ENCODE measurements at places on chromosomes 3 and 15. TPM values are rescaled to one million over a fixed set of nuclear protein-coding genes. Genes with fewer than 3 reads are reported as not detected.

Gene PLA2G4B
- total RNA-seq = 8.0 TPM

Gene CTXND1
- total RNA-seq = 0.88 TPM

Gene ADPRH
- total RNA-seq = 3.4 TPM

Gene BTLA
- not detected for total RNA-seq

Gene ENTPD3
- total RNA-seq = 1.7 TPM

Gene ATP6V1A
- total RNA-seq = 111 TPM

Gene HRG
- total RNA-seq = not detected

Gene CXCR6
- not detected for total RNA-seq

Gene KBTBD12
- 6.0 TPM for total RNA-seq

Gene HEG1
- 89.8 TPM for total RNA-seq

Data from camera-type eye (tissue), 1 donor.